ENCODE measurements at places on chromosomes 13 and 19.

- no peak for DNase-seq
Measured at GRCh38 chr13:29800687-29801086, 49.7 kb downstream of the UBL3 start.

DNA sequence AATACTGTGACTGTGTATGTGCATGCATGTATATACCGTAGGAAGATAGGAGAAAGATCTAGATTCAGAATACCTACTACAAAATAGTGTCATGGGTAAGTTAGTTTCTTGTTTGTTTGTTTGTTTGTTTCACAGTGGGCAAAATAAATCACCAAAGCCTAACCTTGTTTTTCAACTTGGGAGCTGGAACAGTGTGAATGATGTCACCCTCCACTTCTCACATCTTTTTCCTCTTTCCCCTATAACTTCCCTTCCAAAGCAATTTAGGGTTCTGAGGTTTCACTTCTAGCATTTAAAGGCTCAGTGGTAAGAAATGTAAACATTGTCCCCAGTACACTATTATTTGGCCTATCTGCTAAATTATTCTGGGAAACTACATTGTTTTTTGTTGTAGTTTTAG lies 5.4 kb downstream of the KCTD4 start:
- no peak for DNase-seq

DNA sequence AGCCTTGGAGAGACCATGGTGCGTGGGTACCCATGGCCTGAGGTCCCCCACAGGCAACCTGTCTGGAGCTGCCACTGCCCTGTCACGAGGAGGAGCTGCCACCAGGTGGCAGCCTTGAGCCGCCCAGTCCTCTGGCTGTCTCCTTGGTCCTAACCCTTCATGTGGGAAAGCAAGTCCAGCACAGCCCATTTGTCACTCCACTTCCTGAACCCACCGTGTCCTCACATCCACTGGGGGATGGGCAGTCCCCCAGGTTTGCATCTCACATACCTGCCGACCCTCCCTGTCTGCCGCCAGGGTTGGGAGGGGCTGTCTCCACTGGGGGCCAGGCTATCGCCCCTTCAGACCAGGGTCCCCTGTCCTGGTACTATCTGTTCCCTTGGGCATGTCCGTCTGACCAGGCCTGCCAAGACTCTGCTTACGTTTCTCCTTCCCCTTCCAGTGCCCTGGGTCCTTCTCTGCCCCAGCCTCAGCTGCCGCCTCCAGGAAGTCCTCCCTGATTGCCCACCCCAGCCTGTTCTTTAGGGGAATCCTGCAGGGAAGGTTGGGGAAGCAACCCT lies 4.5 kb downstream of the FAM174C start:
- DNase-seq = peak; percentile 68

DNA sequence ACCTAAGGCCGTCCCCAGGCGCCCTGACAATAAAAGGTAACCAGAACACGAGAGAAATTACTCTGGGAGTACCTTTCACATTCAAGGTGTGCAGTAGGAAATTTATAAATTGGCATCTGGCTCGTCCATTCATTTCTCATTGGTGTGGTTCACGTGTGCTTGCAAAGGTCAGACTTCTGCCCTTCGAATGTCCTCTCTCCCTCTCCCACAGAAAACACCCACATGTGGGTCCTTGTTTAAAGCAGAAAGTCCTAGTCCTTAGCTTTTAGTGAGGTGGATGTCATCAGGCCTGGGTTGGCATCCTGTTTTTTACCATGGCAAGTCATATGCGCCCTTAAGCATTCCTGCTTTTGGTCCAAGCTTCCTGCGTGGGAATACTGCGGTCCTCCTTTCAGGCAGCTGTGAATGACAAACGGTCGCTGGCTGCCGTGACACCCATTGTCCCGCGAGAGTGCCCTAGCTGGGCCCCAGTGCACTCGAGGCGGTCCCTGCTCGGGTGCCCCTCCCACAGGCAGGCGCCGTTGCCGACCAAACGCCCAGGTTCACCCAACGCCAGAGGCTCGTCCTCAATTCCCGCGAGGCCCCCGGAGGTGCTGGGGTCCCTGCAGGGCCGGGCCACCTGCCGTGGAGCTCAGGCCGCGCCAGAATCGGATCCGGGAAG lies at the start of gene NUDT19:
TSS of gene NUDT19 (plus strand) at position 531 of the 661 bp plus-strand sequence. CDS start 140 bp downstream, outside the sequence.
- DNase-seq = peak; percentile 51

- DNase-seq = no peak
Measured at GRCh38 chr13:51625555-51626345, 41.5 kb downstream of the WDFY2 start.

GRCh38 chr13:83877651-83878355 lies 4.5 kb downstream of the SLITRK1 start:
- DNase-seq = no peak

DNA sequence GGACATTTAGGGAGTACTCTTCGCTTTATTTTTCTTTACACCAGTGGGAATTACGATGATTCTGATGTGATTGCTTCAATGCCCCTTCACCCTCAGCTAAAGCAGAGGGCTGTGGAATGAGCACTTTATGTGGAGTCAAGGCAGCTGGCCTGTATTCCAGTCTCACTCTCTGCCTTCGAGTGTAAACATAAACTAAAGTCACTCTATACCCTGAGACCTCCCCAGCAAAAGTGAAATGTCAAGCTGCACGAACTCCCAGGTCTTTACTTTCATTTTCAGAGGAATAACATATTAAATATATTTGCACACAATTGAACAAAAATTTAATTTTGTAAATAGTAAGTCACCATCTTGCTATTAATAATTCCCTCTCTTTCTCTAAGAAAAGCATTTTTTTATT lies 557.1 kb downstream of the DACH1 start:
- no peak for DNase-seq

DNA sequence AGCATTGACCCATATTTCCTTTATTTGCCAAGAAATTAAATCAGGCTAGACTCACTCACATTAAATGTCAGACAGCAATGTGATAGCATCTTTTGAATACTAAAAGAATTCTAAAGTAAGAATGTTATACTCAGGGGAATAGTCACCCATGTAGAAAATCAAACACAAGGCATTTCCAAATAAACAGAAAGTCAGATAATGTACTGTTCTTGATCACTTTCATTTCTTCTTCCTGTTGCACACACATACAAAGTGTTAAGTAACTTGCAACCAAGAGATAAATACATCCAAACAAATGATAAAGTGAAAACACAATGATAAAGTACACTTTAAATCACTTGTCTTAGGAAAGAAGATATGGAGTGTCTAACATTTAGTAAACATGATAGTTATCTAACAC lies 1366.6 kb upstream of the MIR17HG start:
- DNase-seq = no peak

DNA sequence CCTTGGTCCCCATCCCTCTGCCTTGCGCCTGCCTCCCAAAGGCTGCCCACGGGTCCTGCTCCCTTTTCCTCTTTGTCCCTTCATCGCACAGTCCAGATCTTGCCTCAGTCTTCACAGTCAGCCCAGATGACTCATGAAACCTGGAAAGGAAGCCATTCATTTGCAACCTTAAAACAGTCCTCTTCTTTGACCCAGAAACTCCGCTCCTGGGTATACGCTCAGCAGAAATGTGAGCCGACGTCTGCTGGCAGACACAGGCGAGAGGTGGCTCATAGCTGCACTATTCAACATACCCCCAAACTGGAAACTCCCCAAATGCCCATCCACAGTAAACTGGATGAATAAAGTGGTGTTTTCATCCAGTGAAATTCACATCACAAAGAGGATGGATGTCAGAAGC lies 13.6 kb upstream of the PEPD start:
- DNase-seq = no peak

GRCh38 chr13:77019756-77020155 lies 7.2 kb downstream of the FBXL3 start:
- DNase-seq = no peak

GRCh38 chr19:8180018-8180417 lies 29.2 kb upstream of the CERS4 start:
- DNase-seq = no peak

GRCh38 chr13:31733066-31733465 lies 6.3 kb upstream of the RXFP2 start:
- DNase-seq = no peak

DNA sequence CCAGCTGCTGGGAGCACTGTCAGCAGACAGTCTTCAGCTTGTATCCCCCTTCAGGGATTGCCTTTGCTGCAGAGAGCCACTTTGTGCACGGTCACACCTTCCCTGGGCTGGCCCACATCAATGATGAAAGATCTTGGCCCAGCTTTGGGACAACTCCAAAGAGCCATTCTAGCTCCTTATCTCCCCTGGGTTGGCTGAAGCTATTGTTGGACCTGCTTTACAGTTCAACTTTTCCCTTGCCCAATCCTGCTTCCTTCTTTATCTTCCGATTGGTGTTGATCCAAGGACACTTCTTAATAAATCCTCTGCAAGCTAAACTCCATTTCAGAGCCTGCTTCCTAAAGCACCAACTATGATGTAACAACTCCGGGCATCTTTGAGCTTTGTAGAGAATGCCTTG lies 466.4 kb downstream of the KLF12 start:
- no peak for DNase-seq

DNA sequence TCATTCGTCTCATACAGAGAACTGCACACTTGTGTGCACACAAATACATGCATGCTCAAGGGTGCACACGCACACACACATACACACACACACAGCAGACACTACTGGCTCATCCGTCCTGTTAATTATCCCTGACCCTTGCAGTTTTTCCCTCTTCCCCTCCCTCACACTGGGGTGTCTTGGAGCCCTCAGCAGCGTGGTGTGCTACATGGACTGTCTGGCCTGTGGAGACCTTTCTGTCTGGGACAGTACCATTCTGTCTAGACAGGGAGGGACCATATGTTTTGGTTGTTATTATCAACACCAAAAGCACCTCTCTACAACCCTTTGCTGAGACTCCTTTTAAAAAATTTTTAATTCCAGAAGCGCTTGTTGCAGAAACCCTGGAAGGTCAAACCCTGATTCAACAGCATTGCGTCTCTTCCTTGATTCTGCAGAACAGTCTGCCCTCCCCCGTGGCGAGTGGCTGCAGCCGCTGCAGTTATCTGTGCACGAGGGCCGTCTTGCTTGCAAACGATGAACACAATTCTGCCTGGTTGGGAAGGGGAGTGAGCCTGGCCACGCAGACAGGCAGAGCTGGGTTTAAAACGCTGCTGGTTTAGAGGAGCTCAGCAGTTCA lies 374.0 kb downstream of the IRS2 start:
- DNase-seq = no peak

- peak; percentile 78 for DNase-seq
Measured at GRCh38 chr19:15177269-15178116, 23.3 kb downstream of the NOTCH3 start.

DNA sequence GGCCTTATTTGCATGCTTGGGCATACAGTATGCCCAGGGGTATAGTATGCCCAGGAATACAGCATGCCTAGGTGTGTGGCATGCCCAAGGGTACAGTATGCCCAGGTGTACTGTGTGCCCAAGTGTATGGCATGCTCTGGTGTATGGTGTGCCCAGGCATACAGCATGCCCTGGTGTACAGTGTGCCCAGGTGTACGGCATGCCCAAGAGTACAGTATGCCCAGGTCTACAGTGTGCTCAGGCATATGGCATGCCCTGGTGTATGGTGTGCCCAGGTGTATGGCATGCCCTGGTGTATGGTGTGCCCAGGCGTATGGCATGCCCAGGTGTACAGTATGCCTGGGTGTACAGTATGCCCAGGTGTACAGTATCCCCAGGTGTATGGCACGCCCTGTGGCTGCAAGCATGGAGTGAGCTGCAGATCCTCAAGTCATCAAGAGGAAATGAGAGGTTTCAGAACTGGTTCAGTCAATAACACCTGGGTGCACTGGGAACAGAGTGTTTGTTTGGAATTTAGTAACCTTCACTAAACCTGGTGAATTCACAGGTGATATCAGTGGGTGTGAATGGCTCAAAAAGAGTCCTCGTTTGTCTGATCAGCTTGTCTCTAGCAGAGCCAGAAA lies 7.8 kb upstream of the C13orf42 start:
- DNase-seq = no peak
